Ascending aorta (tissue), 2 donors: ENCODE measurements at places on chromosomes 5 and 9.

- no peak overlapping the region for H3K27ac ChIP-seq
- no peaks in the 10 kb centered on the region for H3K36me3 ChIP-seq
- H3K4me3 ChIP-seq = no peak overlapping the region
Measured at GRCh38 chr5:175862131-175863012, 9.0 kb upstream of the CPLX2 start.

GRCh38 chr9:114899461-114899860, 30.9 kb downstream of the TNFSF8 start:
- no peaks in the 10 kb centered on the region for H3K36me3 ChIP-seq
- no peak for DNase-seq
- H3K27me3 ChIP-seq = no peaks in the 10 kb centered on the region
- no peak overlapping the region for H3K4me3 ChIP-seq

DNA sequence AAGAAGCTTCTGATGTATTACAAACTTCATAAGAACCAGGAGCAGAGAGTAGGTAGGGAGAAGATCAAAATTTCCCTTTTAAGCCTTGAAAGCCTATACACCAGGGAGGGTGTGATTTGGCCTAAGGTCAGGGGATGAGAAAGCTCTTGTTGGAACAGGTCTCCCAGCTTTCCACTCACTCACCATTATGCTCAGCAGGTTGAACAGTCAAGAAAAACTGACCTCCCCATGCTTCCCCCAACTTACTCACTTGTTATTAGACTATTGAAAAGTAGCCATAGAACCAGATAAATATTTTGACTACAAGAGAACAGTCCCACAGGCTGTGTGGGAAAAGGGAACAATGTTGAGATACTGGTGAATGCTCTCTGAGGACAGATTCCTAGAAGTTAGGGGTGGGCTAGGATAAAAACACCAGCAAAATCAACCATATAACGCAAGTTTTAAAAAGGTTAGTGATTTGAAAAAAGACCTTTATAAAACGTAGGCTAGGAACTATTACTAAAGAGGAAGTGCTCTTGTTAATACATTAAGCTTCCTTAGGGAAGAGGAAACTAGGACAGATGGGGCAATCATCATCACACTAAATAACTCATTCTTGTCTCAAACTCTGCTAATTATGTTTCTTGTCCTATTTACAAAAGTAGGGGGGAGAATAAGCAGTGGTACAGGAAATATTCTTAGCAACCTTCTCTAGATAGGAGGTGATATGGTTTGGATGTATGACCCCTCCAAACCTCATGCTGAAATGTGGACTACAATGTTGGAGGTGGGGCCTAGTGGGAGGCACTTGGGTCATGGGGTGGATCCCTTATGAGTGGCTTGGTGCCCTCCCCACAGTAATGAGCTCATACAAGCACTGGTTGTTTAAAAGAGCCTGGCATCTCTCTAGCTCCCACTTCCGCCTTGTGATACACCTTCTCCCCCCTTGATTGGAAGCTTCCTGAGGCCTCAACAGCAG, 31.0 kb downstream of the PCDHGC5 start:
- no peak overlapping the region for H3K4me3 ChIP-seq
- DNase-seq = no peak
- H3K27me3 ChIP-seq = no peaks in the 10 kb centered on the region
- peaks cover 27% of the 10 kb centered on the region for H3K36me3 ChIP-seq

GRCh38 chr5:68011801-68012200, 203.8 kb upstream of the PIK3R1 start:
- no peaks in the 10 kb centered on the region for H3K36me3 ChIP-seq
- no peaks in the 10 kb centered on the region for H3K27me3 ChIP-seq
- no peaks in the 10 kb centered on the region for H3K4me1 ChIP-seq
- H3K27ac ChIP-seq = no peak overlapping the region
- no peak for DNase-seq

GRCh38 chr5:54619731-54620130, 102.2 kb downstream of the SNX18 start:
- H3K27me3 ChIP-seq = no peaks in the 10 kb centered on the region
- peaks cover 44% of the 10 kb centered on the region for H3K4me1 ChIP-seq
- no peak overlapping the region for H3K4me3 ChIP-seq
- H3K36me3 ChIP-seq = no peaks in the 10 kb centered on the region

DNA sequence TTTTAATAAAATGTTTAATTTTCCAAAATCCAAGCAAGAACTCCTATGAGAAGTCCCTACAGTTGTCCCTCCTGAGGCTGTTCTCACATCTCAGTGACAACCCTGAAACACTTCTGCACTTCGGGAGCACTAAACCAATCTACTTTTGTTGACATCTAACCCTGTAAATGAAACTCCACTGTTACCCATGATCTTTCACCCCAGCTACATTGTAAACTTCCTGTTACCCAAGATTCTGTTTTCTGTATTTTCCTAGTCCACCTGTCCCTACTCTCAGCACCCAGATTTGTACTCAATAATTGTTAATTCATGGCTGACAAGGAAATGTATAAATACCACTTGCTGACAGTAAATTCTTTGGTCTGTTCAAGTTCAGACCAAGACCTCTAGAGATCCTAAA, 153.7 kb downstream of the NR2F1-AS1 start:
- DNase-seq = no peak
- no peak overlapping the region for H3K27ac ChIP-seq
- no peaks in the 10 kb centered on the region for H3K27me3 ChIP-seq
- no peaks in the 10 kb centered on the region for H3K4me1 ChIP-seq

- DNase-seq = no peak
- H3K4me3 ChIP-seq = no peak overlapping the region
- no peak overlapping the region for H3K27ac ChIP-seq
- H3K36me3 ChIP-seq = no peaks in the 10 kb centered on the region
- H3K4me1 ChIP-seq = no peaks in the 10 kb centered on the region
Measured at GRCh38 chr5:89866410-89866809, 543.1 kb downstream of the CETN3 start.

GRCh38 chr9:926976-927375, 49.5 kb upstream of the DMRT3 start:
- H3K4me3 ChIP-seq = no peak overlapping the region
- DNase-seq = no peak
- H3K27me3 ChIP-seq = no peaks in the 10 kb centered on the region
- no peak overlapping the region for H3K27ac ChIP-seq
- H3K36me3 ChIP-seq = no peaks in the 10 kb centered on the region

DNA sequence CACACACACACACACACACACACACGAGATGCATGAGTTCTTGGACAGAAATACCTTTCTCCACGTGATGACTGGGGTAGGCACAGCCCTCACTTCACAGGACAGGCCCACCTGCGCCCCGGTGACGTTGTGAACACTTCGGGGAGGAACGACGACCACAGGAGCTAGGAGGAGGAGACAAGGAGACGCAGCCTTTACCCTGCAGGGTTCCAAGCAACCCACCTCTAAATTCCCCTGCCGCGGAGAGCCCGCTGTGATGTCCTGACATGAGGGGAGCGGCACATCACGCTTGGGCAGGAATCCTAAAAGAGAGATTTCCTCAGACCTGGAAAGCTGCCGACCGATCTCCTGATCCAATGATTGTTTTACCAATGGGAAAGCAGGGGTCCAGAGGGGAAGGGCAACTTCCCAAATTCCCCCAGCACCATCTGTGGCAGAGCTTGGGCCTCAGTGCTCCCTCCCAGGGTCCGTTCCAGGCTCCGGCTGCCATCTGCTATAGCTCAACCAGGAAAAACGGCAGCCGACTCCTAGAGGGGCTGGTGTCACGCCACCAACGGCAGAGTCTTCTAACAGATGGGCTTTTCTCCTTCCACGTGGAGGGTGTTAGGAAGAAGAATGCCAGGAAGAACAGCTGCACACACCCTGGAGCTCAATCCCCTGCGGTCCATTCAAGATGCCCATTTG, 10.1 kb downstream of the IGFBPL1 start:
- H3K27ac ChIP-seq = no peak overlapping the region
- peaks cover 13% of the 10 kb centered on the region for H3K36me3 ChIP-seq
- H3K4me3 ChIP-seq = no peak overlapping the region
- no peaks in the 10 kb centered on the region for H3K27me3 ChIP-seq
- H3K4me1 ChIP-seq = no peaks in the 10 kb centered on the region
- no peak for DNase-seq

DNA sequence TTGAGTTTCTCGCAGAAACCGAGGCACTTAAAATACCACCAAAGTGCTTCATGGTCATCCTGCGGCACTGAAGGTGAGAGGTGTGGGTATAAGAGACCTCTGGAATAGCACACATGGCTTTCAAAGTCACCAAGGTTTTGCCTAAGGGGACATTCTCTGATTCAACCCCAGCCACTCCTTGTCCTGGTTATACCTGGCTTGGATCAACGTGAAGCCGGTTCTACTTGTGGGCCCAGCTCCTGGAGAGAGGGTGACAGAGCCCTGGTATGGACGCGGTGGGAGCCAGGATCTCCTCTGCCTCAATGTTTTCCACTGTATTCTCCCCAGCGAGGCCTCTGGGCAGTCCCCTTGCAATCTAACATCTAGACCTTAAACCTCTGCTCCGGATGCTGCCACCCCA, 132.0 kb downstream of the FSTL4 start:
- DNase-seq = no peak
- no peaks in the 10 kb centered on the region for H3K36me3 ChIP-seq
- no peaks in the 10 kb centered on the region for H3K27me3 ChIP-seq
- H3K4me3 ChIP-seq = no peak overlapping the region
- H3K4me1 ChIP-seq = no peaks in the 10 kb centered on the region

DNA sequence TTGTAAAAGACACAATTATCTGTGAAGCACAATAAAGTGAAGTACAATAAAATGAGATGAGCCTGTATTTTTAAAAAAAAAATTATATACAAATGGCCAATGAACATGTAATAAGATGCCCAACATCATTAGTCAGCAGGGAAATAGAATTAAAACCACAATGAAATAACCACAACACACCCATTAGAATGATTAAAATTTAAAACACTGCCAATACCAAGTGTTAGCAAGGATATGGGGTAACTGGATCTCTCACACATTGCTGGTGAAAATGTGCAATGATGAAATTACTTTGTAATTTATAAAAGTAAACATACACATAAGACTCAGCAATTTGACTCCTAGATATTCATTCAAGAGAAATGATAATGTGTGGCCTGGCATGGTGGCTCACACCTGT, 62.8 kb downstream of the SHOC1 start:
- no peak overlapping the region for H3K27ac ChIP-seq
- H3K4me3 ChIP-seq = no peak overlapping the region
- H3K36me3 ChIP-seq = peaks cover 7% of the 10 kb centered on the region
- no peaks in the 10 kb centered on the region for H3K4me1 ChIP-seq
- no peak for DNase-seq
- H3K27me3 ChIP-seq = no peaks in the 10 kb centered on the region

- H3K36me3 ChIP-seq = no peaks in the 10 kb centered on the region
- no peaks in the 10 kb centered on the region for H3K27me3 ChIP-seq
- H3K4me1 ChIP-seq = peaks cover 3% of the 10 kb centered on the region
- DNase-seq = no peak
- no peak overlapping the region for H3K4me3 ChIP-seq
Measured at GRCh38 chr5:157555037-157555640, 20.4 kb downstream of the ADAM19 start.

DNA sequence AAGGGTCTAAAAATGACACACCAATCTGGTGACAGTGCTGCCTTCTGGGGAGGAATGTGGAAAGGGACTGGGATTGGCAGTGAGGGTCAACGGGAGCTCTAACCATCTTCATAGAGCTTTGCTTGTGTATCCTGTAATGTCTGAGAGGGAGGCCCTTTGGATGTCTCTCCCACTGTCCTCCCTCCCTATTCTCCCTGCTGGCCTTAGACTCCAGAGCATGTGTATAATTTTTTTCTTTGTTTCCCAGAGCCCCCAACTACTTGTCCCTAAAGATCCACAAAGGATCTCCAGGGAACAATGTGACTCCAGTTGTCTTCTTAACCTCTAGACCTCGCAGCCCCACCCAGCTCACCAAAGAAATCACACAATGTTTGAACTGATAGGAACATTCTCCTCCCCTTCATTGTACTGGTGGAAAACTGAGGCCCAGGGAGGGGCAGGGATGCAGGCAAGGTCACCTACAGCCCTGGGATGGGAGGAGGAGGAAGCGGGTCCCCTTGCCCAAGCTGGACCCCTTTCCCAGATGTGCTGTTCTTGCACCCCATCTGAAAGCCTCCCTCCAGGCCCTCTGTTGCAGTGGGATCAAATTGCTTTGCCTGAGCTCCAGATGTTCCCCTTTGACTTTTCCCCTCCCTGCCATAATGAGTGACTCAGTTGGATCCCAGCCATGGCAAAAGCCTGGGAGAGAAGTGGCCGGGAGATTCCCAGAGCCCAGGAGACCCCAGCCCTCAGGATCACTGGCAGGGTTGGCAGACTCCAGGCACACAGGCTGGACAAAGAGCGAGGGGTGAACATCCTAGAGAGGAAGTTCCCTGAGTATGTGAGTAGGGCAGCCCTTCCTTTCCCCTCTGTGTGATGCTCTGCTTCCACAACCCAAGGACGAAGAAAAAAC, 21.8 kb downstream of the SPARC start:
- H3K27ac ChIP-seq = peak overlapping the region; percentile 93
- DNase-seq = no peak
- H3K4me3 ChIP-seq = no peak overlapping the region
- peaks cover 81% of the 10 kb centered on the region for H3K36me3 ChIP-seq
- H3K4me1 ChIP-seq = peaks cover 45% of the 10 kb centered on the region

GRCh38 chr5:172313915-172314314, 30.4 kb upstream of the UBTD2 start:
- no peaks in the 10 kb centered on the region for H3K27me3 ChIP-seq
- no peaks in the 10 kb centered on the region for H3K36me3 ChIP-seq
- DNase-seq = no peak
- no peak overlapping the region for H3K4me3 ChIP-seq

- no peaks in the 10 kb centered on the region for H3K27me3 ChIP-seq
- peak; percentile 53 for DNase-seq
- H3K27ac ChIP-seq = no peak overlapping the region
- no peak overlapping the region for H3K4me3 ChIP-seq
Measured at GRCh38 chr5:1409381-1410110, 35.7 kb downstream of the SLC6A3 start.

DNA sequence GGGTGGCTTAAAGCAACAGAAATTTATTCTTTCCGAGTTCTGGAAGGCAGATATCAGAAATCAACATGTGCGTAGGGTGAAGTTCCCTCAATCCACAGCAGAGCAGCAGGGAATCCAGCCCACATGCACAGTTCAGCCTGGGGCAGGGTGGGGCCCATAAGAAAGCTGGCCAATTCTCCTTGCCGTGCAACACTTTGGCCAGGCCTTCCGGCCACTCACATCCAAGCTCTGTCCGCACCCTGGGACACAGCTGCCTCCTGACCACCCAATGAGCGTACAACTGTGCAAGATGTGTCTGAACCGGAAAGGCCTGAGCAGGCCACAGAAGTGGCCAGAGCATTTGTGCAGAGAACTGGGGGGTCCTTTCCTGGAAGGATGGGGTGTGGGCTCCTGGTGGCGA, 274.9 kb downstream of the GADD45G start:
- no peaks in the 10 kb centered on the region for H3K4me1 ChIP-seq
- H3K36me3 ChIP-seq = no peaks in the 10 kb centered on the region
- H3K27ac ChIP-seq = no peak overlapping the region
- H3K27me3 ChIP-seq = no peaks in the 10 kb centered on the region
